ENCODE measurements at places on chromosomes 2 and 18.

DNA sequence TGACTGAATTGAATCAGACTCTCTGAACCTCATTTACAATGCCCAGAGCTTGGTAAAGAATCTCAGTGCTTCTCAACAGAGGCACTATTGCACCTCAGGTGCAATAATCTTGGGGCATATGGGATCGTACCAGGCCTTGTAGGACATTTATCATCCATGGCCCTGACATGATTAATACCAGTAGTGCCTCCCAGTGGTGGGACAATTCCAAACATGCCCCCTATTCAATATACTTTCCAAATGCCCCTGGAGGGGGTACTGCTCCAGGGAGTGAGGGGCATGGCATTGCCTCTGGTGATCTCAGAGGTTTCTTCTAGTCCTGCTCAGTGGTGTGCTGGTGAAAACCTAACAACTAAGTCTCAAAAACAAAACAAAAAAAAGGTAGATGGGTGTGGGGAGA is 174.9 kb upstream of the SMAD2 start:
- no peak for DNase-seq

GRCh38 chr2:237490009-237490711 is 3.1 kb downstream of the MLPH start:
- no peak for DNase-seq

DNA sequence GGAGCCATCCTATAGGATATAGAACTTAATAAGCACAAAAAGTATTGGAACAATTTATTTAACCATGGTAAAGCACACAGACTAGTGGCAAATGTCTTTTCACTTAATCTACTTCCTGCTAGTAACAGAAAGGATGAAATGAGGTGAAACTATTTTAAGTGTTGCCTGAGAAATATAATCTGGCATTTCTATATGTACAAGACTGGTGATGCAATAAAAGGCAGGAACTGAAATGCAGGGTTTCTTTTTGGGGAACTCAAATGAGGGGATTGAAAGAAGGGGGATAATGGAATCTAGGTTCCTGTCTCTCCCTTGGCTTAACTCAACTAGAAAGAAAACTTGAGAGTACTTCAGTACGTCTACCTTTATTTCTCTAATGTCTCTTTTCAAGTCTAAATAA is 122.3 kb downstream of the MEMO1 start:
- no peak for DNase-seq

DNA sequence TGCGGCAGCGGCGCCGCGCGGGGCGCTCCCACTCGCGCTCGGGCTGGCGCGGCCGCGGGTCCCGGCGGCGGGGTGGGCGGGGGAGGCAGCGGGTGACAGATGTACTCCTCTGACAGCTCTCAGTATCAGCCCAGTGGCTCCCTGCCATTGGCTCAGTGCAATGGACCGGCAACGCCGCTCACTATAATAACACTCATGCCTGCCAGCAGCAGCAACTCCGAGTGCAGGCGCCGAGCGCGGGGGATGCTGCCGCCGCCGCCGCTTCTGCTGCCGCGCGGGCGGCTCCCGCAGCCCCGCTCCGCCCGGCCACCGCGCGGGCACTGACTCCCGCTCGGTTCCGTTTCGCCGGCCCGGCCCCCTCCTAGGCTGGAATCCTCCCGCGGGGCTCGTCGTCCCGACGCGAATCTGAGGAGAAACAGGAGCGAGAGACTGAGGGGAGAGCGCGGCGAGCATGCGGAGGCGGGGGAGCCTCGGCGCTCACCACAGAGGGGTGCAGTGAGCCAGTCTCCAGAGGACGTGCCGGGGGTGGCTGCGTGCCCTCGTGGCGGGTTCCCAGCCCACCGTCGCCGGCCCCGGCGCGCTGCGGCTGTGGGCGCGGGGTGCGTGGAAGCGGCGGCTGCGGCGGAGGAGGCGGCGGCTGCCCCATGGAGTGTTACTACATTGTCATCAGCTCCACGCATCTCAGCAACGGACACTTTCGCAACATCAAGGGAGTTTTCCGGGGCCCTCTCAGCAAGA is at the start of gene ZNF804A:
Gene ZNF804A, plus strand, starts transcription at position 214 of the 738 bp plus-strand sequence. Its CDS starts 431 bp downstream, at position 645.
- no peak for DNase-seq

GRCh38 chr18:14922965-14923565 is 175.1 kb downstream of the ANKRD30B start:
- no peak for DNase-seq
